ENCODE measurements at places on chromosomes 2 and 18. TPM values are rescaled to one million over a fixed set of nuclear protein-coding genes. Genes with fewer than 3 reads are reported as not detected.

The NGEF gene
- 9.7 TPM for polyA plus RNA-seq

The HOXD3 gene
- not detected for polyA plus RNA-seq

The RFTN2 gene
- 0.73 TPM for polyA plus RNA-seq

The GKN1 gene
- polyA plus RNA-seq: not detected

The GAL3ST2 gene
- polyA plus RNA-seq: not detected

The ECEL1 gene
- not detected for polyA plus RNA-seq

GRCh38 chr2:159613091-159613490 is 3.3 kb downstream of the BAZ2B start:
- DNase-seq: no peak

- no peak for DNase-seq
Observed at GRCh38 chr2:112910219-112910618, 746 bp upstream of the IL37 start.

DNA sequence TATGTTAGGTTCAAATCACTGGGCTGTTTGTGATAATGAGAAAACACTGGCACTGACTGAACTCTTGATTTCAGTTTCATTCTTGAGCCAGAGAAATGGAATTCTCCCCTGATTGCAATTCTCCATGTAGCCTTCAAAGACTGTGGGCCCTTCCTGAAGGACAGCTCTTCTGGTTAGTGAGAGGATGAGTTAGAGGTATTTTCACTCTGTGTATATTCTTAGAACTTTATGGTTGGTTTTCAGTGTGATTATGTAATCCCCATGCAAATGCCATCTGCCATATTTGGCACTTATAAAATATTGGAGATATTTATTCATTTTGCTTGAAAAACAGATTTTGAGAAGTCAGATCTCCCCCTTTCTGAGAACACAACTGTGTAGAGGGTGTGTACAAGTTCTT is 323.7 kb downstream of the SLC4A3 start:
- no peak for DNase-seq

DNA sequence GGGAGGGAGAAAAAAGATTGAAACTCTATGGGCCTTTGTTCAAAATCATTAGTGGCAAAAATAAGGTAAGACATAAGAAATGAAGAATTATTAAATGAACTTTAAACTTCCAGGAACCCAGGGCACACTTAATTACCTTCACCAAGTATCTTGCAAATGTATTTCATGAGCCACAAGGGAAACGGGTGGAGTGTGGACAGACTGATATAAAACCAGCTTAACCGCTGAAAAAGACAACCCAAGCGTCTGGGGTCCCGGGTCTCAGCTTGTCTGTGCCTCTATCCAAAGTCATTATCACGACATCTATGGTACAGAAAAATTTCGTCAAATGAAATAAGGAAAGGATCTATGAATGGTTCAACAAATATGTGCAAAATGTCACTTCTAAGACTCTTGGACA is 13.9 kb upstream of the MBOAT2 start:
- DNase-seq: no peak

DNA sequence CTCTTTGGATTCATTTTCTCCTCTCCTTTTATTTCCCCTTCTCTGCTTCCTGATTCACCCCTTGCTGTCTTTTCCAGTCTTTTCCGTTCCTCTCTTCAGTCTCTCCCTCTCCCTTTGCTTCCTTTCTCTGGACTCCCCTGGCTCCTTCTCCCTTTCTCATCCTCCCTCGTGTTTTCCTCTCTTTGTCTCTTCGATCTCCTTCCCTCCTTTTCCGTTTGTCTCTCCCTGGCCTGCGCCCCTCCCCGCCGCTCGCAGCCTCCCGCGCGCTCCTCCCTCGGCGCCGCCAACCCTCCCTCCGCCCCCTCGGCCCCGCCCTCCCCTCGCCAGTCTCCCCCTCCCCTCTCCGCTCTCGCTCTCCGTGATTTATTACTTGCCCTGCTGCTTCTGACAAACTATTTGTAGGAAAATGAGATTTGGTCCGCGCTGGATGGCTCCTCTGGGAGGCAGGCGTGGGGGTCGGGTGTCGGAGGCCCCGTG is 46.0 kb upstream of the PAX8 start:
- peak; percentile 67 for DNase-seq

DNA sequence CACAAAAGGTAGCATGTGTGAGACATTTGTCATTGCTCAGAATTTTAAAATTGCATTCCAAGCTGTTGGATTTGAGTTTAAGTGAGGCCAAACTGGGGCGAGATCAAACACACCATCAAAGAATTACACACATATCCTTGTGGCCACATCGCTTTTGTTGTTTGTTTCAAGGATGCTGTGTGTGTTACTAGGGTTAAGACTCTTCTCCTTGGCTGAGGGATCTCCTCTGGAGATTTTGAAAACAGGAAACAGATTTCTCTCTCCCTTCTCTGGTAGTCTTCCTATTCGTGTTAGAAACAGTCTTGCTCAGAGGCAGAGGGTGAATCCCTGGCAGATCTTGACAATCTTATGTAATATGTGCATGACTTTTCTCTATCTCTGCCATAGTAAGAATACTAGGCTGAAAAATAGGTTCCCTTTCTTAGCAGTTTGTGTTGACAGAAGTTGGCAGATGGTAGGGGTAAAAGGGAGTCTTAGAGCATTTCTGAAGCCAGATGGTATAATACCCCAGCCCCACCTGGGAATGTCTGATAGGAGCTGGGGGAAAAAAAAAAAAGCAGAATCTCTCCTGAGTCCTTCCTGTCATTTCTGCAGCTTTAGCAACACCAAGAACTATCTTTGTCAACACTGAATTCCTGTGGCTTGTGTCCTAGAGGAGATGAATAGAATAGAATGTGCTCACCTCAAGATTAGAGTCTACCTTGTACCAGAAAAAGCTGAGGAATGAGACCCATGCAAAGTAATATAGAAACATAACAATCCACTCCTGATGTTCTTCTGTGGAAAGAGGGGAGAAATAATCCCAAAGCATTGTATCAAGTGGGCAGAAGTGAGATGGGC is 101.8 kb downstream of the XRCC5 start:
- no peak for DNase-seq

- DNase-seq: peak; percentile 69
Observed at GRCh38 chr18:28108814-28109213, 68.1 kb downstream of the CDH2 start.
